Hepatocyte (in vitro differentiated cells): ENCODE measurements at places on chromosomes 1 and 21.
A peak's percentile ranks its signal among the peaks of the same experiment; 100 is the strongest.

GRCh38 chr1:110211496-110212168 lies 1.5 kb downstream of the KCNC4 start:
- DNase-seq = no peak

DNA sequence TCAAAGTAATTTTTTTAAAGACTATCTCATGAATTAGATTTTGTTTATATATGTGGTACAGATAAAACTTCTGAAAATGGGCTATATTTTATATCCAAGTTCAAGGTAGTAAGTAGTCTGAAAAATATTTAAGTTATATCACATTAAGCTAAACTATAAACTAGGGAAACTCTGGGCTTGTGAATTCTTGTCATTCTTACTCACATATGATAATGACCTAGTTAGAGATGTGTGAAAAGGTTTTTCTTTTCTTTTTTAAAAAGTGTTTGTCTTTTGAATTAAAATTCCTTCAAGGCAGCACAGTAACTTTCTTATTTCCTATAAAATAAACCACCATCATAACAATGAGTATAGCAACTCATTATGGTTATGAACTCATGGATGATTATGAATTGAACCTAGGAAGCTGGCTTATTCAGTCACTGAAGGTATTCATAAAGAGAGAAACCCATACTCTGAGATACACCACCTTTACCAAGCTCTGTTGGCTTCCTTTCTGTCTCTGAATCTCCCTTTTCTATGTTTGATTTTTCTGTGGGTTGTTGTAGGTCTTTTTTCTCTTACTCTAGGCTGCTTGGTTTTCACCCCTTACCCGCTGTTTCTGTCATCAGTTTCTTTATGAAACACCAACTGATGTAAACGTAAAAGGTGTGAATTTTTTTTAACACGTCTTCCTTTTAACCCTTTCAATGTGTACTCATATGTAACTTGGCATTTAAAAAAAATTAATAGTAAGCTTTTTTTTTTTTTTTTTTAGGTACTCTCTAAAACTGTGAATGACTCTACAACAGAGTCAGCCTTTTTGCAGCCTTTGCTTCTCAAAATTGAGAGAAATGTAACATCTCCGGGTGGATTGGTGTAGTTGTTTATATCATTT lies 25.2 kb downstream of the IL12RB2 start:
- no peak for DNase-seq

DNA sequence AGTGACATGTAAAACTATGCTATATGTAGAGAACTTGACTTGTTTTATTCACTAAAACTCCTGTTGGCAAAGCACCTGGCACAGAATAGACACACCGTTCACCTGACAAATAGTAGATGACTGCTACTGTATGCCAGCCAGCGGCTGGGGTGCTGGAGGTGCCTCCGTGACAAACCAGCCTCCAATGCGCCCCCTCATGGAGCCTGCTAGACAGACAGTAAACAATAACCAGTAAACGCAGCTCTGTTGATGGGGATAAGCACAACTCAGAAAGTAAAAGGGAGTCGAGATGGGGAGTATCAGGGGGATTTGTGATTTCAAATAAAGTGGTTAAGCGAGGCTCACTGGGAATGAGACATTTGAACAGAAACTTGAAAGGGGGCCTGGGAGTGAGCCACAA lies 107.2 kb downstream of the PRDM2 start:
- peak; percentile 56 for DNase-seq

- no peak for DNase-seq
Observed at GRCh38 chr1:35863881-35864625, 19.0 kb upstream of the AGO1 start.

- DNase-seq = no peak
Observed at GRCh38 chr1:39692152-39693074, 1.2 kb upstream of the HPCAL4 start.

DNA sequence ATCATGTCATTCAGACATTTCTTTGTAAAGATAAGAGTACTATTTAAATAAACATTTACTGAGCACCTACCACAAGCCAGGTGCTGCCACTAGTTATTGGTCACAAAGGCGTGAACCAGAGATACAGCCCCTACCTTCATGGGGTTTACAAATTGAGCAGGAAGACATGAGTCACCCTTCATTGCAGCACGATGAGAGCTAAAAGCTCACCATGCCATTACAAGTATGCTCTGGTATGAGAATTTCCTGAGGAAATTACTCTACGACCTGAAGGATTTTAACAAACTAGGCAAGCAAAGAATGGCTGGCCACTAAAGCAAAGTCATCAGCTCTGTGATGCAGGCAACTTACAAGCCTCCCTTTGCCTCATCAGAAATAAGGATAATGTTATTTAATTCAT lies 346.8 kb downstream of the BRINP2 start:
- DNase-seq = peak; percentile 7

DNA sequence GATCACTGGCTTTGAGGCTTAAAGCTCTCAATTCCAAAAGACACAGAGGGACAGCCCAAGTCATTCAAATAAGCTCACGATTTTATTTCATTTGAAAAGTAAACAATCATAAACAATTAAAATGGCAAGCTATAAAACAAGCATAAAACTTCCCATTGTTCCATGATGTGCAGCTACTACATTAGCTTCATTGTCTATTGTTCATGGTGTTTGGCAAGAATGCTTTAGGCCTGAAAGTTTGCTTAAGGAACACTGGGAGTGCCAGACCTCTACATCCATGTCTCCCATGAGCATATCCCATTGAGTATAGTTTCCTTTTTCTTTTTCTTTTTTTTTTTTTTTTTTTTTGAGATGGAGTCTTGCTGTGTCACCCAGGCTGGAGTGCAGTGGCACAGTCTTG lies 286.1 kb upstream of the ESRRG start:
- no peak for DNase-seq

DNA sequence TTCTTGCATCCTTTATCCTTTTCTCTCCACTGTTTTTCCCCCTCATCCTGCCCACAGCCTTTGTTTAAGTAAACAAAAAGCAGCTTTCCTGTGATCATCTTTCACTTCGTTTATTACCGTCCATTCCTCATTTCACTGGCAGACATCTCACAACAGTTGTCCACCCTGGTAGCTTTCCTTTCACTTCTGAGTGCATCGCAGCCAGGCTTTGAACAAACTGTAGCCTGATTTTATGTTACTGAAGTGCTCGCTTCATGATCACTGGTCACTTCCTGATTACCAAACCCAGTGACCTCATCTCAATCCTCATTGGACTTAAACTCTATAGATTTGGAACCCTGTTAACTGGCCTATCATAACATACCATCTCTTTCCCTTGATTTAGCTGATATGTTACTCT lies 67.7 kb downstream of the SDCCAG8 start:
- no peak for DNase-seq

DNA sequence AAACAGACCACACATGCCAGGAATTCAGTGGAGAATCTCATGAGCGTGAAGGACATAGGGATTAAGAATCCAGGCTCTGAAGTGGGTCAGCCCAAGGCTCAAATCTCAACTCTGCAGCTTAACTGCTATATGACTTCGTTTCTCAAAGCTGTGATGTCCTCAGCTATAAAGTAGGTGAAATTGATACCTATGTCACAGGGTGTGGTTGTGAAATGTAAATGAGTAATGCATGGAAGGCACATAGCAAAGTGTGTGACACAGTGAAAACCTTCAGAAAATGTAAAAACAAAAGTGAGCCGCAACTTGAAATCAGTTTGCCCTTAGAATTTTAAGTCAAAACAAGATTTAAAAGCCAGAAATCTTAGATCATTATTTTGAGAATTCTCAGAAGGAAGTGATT lies 145.7 kb upstream of the PRMT6 start:
- no peak for DNase-seq

DNA sequence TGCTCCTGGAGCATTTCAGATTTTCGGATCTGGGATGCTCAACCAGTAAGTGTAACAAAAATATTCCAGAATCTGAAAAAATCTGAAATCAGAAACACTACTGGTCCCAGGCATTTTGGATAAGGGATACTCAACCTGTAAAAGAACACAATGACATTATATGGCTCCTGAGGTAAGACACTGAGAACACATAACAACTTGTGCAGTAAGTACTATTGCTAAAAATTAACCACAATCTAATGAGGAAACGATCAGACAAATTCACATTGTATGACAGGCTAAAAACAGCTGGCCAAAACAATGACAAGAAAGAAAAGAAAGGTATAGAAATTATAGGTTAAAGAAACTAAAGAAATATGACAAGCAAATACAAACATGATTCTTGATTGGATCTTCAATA lies 54.9 kb downstream of the LTN1 start:
- DNase-seq = no peak

- no peak for DNase-seq
Observed at GRCh38 chr1:70994753-70995268, 52.8 kb downstream of the PTGER3 start.

DNA sequence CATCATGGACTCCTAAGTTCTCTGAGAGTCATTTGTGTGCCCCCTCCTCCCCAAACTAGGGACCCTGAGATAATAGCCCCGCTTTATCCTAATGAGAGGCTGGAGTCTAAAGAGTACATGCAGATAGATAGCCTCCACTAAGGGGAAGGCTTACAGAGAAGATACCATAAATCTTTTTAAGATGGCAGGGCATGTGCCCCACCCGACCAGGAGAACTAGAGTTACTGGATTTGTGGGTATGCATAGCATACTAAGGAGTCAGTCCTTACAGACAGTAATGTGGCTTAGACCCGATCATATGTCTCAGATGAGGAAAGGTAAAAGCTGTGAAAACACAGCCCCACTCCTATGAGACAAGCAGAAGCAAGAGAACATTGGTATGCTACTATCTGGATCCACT lies 25.7 kb upstream of the PKN2 start:
- DNase-seq = peak; percentile 8

DNA sequence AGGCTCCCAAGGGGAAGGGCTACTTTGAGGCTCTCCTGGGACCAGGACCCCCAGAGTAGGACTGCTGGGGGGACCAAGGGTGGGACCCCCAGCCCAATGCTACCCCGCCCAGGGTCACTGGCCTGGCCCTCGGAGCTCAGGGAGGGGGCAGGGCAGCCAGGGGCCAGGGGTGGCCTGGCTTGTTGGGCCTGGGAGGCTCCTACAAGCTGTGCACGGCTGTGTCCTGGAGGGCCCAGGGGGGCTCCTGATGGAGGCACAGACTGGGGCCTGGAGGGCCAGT lies 2.2 kb downstream of the HES4 start:
- DNase-seq = peak; percentile 19

GRCh38 chr1:41870076-41870562 lies 48.6 kb downstream of the HIVEP3 start:
- no peak for DNase-seq

DNA sequence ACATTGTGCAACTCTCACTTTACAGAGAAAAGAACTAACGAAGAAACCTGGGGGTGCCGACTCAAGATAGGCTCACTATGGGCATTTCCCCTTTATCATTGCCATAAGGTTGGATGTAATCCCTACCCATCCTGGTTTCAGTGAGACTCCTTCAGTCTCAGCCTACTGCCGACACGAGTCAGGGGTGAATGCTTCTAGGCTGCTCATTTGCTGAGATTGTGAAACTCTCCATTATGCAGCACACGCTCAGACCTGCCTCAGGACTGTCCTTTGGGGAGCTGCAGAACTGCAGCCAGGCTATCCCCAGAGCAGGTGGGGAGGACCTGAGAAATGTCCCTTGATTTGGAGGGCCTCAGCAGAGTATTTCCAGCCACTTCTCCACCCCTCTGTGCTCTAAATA lies 22.2 kb downstream of the TSHB start:
- no peak for DNase-seq

- DNase-seq = no peak
Observed at GRCh38 chr1:54952950-54953718, 27.3 kb upstream of the TMEM61 start.

- no peak for DNase-seq
Observed at GRCh38 chr1:157153746-157154145, 15.6 kb upstream of the ETV3 start.

DNA sequence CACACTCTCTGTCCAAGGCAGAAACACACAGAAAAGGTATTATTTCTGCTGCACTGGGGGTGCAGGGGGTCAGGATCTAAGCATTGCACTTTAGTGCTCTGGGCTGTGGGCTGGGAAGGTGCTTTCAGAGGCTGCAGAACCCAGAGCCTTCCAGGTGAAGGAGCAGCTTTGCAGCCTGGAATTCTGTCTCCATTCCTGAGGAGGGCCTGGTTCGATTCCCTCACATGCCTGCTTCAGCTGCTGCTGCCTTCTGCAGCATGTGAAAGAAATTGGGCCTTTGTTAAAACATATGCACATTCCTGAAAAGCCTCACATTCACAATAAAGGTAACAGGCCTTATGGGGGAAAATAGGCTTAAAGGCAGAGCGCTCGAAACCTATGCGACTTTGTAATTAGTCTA lies 35.9 kb downstream of the VTCN1 start:
- no peak for DNase-seq

DNA sequence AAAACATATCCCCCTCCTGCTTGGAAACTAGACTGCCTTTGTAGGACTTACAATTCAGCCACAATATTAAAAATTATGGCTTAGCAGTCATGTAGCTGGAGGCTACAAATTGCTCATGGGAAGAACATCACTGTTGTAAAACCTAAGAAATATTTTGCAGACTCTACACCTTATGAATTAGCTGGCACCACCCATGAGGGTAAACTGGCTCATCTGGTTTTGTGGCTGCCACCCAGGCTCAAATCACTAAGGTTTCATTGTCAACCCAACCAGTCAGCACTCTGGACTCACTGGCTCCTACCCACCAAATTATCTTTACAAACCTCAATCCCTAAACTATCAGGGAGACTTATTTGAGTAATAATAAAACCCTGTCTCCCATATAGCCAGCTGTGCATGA lies 100.7 kb upstream of the OLFM3 start:
- DNase-seq = no peak

- no peak for DNase-seq
Observed at GRCh38 chr1:228306275-228307217, 98.7 kb downstream of the OBSCN start.

GRCh38 chr21:29462479-29462878 lies 163.8 kb downstream of the BACH1 start:
- no peak for DNase-seq

DNA sequence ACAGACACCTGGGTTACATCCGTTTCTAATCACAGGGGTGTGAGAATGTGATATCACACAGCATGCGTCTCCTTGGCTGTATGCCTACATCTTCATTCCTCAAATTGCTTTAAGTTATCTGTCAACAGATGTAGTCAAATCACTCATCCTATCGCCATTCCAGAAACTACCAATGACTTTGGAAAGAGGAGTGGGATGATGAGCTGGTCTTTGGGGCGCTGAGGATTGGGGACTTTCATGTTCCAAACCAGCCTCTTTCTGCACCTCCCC lies 104.8 kb downstream of the NAV1 start:
- DNase-seq = no peak

DNA sequence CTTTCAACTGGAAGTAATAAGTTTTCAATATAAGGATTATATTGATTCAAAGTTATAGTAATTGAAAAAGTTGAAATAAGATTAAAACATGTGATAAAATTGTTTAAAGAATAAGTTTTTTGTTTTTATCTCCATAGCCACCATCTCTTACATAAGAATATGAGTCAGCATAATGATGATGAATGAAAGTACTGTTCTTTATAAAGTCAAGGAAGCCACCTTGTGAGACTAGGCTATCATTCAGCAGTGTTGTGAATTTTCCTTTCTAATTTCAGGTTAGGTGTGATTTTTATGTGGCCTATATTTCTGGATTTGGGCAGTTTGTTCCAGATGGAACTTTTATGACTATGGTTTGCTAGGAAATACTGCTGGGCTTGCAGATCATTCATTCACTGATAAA lies 22.4 kb upstream of the ASB17 start:
- DNase-seq = no peak

GRCh38 chr21:41706678-41707077 lies 60.2 kb downstream of the RIPK4 start:
- DNase-seq = peak; percentile 87
